ENCODE measurements at places on chromosomes 7 and 10. TPM values are rescaled to one million over a fixed set of nuclear protein-coding genes. Genes with fewer than 3 reads are reported as not detected.
A peak's percentile ranks its signal among the peaks of the same experiment; 100 is the strongest.

DNA sequence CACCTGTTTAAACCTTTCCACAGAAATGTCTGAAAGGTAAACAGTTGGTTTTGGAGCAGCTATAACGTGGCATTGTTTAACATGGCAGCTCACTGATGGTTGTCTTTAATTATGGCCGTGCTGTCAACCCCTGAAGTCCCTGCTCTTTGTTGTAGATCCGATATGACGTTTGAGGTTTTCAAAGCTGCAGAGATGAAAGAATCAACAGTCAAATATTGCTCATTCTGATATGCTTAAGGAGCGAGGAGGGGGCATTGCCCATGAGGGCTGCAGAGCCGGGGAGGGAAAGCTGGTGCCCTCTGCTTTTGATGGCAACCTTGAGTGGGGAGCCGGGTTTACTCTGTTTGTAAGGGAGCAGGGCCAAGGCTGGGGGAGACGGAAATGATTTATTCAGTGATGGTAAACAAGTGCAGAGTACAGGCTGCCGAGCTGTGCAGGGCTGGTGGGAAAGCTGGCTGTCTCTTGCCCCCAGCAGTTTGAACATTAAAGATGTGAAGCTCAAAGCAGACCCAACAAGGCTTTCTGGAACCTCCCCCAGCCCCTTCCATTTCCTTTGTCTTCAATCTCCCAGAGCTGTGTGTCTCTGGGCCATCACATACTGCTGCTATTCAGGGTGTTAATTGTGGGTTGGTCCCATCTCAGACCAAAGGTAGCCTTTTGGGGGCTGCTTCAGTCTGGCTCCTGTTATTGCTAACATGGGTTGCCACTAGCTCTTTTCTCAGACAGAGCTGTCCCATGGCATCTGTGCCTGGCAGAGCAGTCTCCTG lies 345.5 kb downstream of the LRMDA start:
- H3K4me1 ChIP-seq, result no peaks in the 10 kb centered on the region
- no peaks in the 10 kb centered on the region for H3K27me3 ChIP-seq
- no peak overlapping the region for H3K4me3 ChIP-seq
- DNase-seq, result no peak
- H3K36me3 ChIP-seq, result no peaks in the 10 kb centered on the region
- H3K27ac ChIP-seq, result no peak overlapping the region

GRCh38 chr10:43202657-43203447 lies 64.0 kb downstream of the RASGEF1A start:
- no peaks in the 10 kb centered on the region for H3K27me3 ChIP-seq
- H3K36me3 ChIP-seq, result no peaks in the 10 kb centered on the region
- peak overlapping the region; percentile 57 for H3K27ac ChIP-seq
- DNase-seq, result peak; percentile 91
- peak overlapping the region; percentile 38 for H3K4me3 ChIP-seq

DNA sequence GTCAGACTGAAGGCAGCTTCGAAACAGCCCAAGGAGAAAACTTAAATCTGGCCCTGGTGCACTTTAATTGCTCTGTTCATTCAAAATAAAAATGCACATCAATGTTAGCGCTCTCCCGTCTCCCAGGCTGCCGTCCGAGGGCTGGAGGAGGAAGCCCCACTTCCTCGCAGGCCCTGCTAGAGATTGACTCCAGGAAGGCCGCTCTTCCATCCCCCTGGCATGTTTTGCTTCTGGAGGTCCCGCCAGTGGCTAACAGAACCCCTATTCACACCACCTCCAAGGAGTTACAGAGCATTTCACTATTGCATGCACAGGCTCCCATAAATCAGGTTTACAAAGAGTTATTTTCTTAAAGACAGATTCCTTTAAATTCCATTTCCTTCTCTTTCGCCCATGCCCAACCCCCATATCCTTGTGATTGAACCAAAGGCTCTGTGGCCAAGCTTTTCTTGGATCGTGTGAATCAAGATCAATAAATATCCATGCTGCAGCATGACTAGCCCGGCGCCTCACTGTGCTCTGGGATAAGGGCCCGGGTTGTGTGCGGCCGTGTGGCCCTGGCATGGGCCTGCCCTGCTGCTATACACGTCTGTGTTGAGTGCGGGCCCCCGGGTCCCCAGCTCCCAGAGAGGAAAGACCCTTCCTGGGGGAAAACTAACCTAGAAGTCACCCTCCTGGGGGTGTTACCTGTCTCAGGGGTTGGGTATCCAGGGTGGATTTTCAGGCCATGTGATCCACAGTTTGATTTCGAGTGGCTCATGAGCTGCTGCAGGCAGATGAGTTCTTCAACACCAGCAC lies 118.7 kb upstream of the GDF10 start:
- H3K4me1 ChIP-seq, result no peaks in the 10 kb centered on the region
- H3K27ac ChIP-seq, result no peak overlapping the region
- H3K4me3 ChIP-seq, result no peak overlapping the region

- H3K4me3 ChIP-seq, result no peak overlapping the region
- no peak overlapping the region for H3K27ac ChIP-seq
- H3K36me3 ChIP-seq, result no peaks in the 10 kb centered on the region
- peaks cover 21% of the 10 kb centered on the region for H3K4me1 ChIP-seq
Observed at GRCh38 chr7:150952331-150953050, 25.6 kb downstream of the KCNH2 start.

GRCh38 chr10:29756451-29756850 lies 121.7 kb upstream of the SVIL start:
- no peak for DNase-seq
- H3K27ac ChIP-seq, result no peak overlapping the region

DNA sequence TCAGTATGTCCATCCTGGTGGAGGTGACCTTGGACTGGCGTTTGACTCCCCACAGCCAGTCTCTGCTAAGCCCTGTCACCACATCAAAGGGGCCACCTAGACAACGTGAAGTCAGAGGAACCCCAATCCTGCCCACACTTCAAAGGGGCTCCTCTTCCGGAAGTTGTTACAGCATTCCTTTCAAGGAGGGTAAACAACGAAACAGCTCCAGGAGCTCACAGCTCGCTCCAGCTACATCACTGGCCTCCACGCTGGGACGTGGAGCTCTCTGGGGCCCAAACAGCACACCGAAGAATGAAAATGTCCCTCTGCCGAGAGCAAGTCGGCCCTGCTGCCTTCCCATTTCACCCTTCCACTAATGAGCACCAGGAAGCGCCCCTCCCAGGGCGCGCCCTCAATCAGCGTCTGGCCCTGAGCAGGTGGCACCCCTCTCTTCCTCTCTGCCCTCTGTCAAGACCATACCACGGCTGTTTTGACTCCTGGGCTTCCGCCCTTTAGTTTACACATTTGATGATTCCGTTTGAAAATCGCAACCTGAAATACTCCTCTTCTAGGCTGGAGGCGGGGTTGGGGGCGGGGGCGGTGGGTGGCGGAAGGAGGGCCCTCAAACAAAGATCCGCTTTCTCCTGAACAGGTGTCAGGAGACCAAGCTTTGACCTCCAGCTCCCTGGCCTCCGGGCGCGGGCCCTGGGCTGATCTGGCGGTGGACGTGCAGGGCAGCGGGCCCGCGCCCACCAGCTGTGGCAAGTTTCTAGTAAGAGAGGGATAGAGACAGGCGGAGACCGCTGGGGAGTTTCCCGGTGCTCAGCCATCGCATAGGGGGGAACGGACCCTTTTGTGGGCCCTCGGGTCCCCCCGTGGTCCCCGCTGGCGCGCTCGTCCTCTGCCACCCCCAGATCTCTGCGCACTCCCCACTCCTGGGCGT lies 53.1 kb upstream of the KDM7A start:
- peaks cover 48% of the 10 kb centered on the region for H3K4me1 ChIP-seq
- peak; percentile 93 for DNase-seq
- no peaks in the 10 kb centered on the region for H3K36me3 ChIP-seq
- H3K27ac ChIP-seq, result peak overlapping the region; percentile 95
- H3K27me3 ChIP-seq, result no peaks in the 10 kb centered on the region

GRCh38 chr7:70529436-70529835 lies 602.5 kb upstream of the GALNT17 start:
- DNase-seq, result no peak
- H3K4me1 ChIP-seq, result no peaks in the 10 kb centered on the region
- H3K27me3 ChIP-seq, result no peaks in the 10 kb centered on the region
- H3K4me3 ChIP-seq, result no peak overlapping the region

- no peak for DNase-seq
- no peak overlapping the region for H3K27ac ChIP-seq
- H3K27me3 ChIP-seq, result no peaks in the 10 kb centered on the region
Observed at GRCh38 chr7:79461660-79462059, 8.2 kb upstream of the MAGI2 start.

DNA sequence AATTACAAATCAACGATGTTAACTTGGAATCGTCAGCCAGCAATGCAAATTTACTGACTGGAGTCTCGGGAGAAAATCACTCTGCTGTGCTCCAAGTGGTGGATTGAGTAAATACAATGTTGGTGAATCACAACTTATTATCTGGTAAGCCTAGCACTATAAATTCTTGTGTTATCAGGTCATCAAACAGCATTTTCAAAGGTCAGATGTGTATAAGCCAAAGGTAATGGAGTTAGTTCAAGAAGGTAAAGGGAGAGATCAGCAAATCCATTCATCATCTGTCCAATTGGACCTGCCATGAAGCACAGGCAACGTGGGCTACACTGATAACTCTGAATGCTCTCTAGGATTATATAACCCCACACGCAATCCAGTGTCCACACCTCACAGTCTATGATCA lies 13.9 kb downstream of the CUBN start:
- no peaks in the 10 kb centered on the region for H3K36me3 ChIP-seq
- no peak for DNase-seq
- no peak overlapping the region for H3K4me3 ChIP-seq
- H3K27me3 ChIP-seq, result no peaks in the 10 kb centered on the region

The SH2D4B gene
- total RNA-seq, result 0.21 TPM

GRCh38 chr10:99143011-99143410 lies 92.6 kb downstream of the HPSE2 start:
- no peak for DNase-seq
- H3K27me3 ChIP-seq, result no peaks in the 10 kb centered on the region
- no peaks in the 10 kb centered on the region for H3K4me1 ChIP-seq
- no peak overlapping the region for H3K4me3 ChIP-seq
- no peak overlapping the region for H3K27ac ChIP-seq
- no peaks in the 10 kb centered on the region for H3K36me3 ChIP-seq

The OR13A1 gene
- total RNA-seq, result not detected

DNA sequence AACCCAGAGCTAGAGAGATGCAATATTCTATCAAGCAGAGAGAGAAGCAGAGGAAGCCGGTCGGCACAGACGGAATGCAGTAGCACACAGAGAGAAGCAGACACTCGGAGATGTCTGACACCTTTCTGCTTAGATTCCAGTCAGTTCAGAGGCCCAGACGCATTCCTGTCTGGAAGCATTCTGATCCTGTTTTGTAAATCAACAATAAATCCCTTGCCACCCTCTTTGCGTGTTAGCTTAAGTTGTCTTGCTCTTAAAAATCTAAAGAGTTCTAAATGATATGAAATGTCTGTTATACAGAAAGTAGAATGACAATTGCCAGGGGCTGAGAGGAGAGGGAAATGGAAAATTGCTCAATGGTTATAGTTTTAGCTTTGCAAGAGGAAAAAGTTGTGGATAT lies 27.4 kb upstream of the ATRNL1 start:
- H3K27me3 ChIP-seq, result no peaks in the 10 kb centered on the region
- H3K27ac ChIP-seq, result no peak overlapping the region
- no peaks in the 10 kb centered on the region for H3K36me3 ChIP-seq
- DNase-seq, result no peak
- no peaks in the 10 kb centered on the region for H3K4me1 ChIP-seq

DNA sequence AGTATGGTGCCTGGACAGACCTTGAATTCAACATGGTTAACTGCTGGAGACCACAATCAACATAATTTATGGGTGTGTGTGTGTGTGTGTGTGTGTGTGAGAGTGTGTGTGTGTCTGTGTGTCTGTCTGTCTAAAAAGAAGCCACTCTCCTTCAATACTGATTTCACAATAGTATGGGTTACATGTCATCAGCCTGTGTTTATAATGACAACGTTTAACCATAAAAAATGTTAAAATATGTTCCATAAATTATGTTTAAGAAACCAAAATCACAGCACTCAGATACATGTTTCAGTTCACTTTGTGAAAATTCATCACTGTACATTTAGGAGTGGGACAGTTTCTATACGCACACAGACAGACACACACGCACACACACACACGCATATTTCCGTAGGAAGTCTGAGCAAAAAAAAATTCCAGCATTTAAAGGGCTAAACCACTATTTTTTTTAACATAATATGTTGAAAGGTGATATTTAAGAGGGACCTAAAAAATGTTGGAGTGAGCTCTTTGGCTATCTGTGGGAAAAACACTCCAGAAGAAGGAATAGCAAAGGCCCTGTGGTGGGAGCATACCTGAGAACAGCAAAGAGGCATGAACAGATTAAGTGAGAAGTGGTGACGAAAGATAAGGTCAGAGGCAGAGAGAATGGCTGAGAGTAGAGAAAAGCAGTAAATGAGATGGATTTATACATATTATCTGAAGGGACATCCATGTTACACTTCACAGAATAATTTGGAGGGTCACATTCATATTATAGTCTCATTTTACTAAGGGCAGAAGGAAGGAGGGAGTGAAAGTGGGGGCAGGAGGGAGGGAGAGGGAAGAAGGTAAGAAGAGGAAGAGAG lies 10.9 kb downstream of the PDZD8 start:
- no peak overlapping the region for H3K27ac ChIP-seq
- no peak for DNase-seq
- peaks cover 96% of the 10 kb centered on the region for H3K4me1 ChIP-seq
- H3K36me3 ChIP-seq, result no peaks in the 10 kb centered on the region

DNA sequence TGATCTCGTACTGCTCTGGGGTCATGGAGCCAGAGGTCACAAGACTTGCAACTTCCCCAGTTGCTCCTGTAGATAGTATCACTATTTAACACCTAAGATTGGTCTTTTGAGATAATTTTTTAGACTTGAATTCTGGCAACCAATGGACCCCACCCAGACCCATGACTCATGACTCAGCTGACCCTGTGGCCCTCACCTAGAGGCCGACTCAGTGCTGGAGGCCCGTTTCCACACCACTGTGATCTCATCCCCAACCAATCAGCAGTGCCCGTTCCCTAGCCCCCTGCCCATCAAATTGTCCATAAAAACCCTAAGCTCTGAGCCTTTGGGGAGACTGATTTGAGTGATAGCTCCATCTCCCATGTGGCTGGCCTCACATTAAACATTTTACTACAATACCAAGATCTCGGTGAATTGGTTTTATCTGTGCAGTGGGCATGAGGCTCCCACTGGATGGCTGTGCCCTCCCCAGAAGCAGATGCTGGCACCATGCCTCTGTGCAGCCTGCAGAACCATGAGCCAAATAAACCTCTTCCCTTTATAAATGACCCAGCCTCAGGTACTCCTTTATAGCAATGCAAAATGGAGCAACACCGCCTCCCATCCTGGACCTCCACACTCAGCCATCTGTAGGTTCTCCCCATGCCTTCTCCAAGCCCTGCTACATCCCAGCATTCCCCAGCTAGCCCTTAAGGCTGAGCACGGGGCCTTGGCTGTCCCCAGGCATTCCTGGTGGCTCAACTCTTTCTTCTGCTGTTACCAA lies 98.8 kb downstream of the PRKAG2 start:
- peaks cover 38% of the 10 kb centered on the region for H3K36me3 ChIP-seq
- H3K4me1 ChIP-seq, result peaks cover 8% of the 10 kb centered on the region
- no peak overlapping the region for H3K4me3 ChIP-seq
- H3K27ac ChIP-seq, result no peak overlapping the region
- DNase-seq, result peak; percentile 30

The COPS6 gene
- 64.7 TPM for total RNA-seq

The KCP gene
- total RNA-seq, result 0.89 TPM

- DNase-seq, result no peak
- peaks cover 39% of the 10 kb centered on the region for H3K27me3 ChIP-seq
- H3K4me1 ChIP-seq, result no peaks in the 10 kb centered on the region
- H3K27ac ChIP-seq, result no peak overlapping the region
Observed at GRCh38 chr10:125219776-125220175, 59.4 kb upstream of the CTBP2 start.
